ENCODE measurements at places on chromosomes 16 and 17.

DNA sequence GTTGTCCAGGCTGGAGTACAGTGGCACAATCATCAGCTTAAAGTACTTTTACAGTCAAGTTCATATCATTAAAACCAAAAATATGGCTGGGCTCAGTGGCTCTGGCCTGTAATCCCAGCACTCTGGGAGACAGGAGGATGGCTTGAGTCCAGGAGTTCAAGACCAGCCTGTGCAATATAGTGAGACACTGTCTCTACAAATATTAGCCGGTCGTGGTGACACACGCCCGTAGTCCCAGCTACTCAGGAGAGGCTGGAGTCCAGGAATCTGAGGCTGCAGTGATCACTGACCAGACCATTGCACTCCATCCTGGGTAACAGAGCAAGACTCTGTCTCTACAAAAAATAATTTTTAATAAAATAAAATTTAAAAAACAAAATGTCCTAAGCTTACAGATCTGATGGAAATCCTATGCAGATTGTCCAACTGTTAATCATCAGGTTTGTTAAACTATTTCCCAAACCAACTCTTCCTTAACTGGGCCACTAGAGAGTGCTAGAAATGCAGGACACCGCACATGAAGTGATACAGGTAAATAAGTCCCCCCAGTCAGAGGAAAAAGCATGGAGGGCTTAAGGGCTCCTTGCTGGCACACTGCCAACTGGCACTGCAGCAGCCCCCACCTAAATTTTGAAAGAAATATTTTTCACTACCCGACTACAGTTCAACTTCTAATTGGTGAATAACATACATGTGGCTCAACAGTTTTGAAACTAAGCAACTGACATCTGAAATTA is 2.8 kb downstream of the USP22 start:
- no peak for DNase-seq

DNA sequence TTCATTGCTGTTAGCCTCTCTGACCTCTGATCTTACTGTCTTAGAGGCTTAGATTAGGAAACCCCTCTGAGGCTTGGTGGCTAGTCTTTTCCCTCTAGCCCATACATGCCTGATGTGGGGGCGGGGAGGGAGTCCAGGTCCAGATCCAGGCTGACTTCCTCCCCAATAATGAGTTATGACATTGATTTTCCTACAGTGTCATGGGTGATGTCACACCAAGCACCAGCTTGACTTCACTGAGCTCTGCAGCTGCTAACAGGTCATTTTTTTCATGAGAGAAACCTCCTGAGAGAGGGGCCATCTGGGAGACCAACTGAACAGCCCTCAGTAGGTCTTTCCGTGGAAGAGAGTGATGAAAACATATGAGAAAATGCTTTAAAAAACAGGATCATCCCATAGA is 180.2 kb upstream of the N4BP1 start:
- DNase-seq: no peak

- DNase-seq: no peak
Observed at GRCh38 chr16:30621765-30622164, 11.6 kb upstream of the ZNF689 start.

- DNase-seq: no peak
Observed at GRCh38 chr17:1471911-1472821, 16.1 kb upstream of the CRK start.

DNA sequence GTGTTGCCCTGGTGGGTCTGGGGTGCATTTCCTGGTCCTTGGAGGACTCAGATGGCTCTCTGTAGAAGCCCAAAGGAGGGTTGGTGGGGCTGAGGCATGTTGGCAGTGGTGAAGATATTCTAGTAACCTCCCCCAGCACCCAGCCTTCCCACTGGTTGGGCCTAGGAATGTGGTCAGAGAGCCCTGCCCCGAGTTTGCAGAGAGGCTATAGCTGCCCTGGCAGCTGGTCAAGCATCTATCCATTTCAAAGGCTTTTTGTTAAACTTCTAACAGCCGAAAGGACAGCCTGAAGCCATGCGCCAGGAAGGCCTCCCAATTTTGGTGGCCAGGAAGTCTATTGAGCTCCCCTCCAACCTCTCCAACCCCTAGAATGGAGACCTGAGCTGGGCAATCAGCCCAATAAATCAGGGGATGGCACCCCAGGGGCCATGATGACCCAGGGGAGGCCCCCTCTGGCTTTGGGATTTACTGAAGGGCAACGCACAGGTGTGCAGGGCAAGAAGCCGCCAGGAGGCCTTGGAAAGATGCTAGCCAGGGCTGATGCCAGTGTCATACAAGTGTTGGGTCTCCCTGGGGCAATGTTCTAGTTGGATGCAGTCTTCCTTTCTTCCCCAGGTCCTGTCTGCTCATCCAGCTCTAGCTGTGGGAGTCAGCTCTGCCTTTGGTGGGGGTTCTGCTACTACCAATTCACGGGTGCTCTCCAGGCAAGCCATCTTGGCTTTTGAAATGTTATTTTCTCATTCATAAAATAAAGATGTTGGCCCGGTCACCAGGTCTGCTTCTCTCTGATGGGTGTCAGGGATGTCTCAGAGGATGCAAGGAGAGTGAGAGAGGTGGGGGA is 30.9 kb upstream of the AXIN2 start:
- DNase-seq: no peak

GRCh38 chr16:4241258-4241927 is 487 bp downstream of the SRL start:
- DNase-seq: no peak

DNA sequence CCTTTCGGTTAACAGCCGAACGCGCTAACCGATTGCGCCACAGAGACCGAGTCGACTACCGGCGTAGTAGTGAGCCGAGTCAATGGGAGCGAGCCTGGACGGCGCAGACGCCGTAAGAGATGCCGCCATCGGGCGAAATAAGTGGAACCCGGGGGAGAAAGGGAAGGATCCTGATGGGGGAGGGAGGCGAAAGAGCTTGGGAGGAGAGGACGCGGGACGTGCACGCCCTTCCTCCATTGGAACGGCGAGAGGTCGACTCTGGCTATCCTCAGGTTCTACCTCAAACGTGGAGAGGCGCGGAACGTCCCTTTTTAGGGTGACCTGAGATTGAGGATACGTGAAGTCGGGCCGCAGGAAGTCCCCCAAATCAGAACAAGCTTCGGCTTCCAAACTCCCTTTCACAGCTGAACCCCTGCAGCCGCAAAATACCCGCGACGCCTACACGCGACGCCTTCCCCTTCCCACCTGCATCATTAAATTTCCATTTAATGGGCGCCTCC is 683 bp upstream of the PSMB3 start:
- peak; percentile 55 for DNase-seq

GRCh38 chr17:60436676-60437075 is 14.4 kb downstream of the CHCT1 start:
- DNase-seq: no peak

DNA sequence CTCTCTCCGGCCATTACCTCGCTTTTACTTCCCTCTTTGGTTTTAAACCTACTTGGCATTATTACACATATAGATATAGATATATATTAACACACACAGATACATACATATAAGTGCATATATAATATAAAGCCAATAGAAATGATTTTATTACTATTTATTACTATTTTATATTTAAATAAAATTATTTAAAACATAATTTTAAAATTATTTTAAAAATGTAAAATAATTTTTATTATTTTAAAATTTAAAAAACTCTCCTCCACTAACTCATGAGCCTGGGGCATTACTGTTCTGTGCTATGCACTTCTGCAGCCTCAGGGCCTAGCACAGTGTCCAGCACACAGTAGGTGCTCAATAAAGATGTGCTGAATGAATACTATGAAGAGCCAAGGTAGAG is 200.9 kb downstream of the SLC39A11 start:
- DNase-seq: no peak

GRCh38 chr17:29771546-29771945 is 148.8 kb upstream of the CORO6 start:
- DNase-seq: no peak

DNA sequence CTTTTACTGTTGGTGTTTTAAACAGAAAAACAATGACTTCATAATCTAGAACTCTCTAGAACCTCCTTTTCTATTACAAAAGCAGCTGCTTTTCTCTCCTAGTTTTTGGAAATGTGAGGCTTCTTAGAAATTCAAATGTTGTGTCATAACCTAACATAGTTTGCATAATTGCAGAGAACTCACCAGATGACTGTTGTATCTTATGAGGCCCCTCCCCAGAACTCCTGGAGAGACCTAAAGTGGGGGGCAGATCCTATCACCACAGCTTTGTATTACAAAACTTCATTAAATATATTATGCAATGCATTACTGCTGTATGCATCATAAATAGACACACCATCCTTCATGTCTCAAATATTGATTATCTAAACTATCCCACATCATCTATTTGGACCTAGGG is 538.7 kb upstream of the HSBP1 start:
- no peak for DNase-seq

DNA sequence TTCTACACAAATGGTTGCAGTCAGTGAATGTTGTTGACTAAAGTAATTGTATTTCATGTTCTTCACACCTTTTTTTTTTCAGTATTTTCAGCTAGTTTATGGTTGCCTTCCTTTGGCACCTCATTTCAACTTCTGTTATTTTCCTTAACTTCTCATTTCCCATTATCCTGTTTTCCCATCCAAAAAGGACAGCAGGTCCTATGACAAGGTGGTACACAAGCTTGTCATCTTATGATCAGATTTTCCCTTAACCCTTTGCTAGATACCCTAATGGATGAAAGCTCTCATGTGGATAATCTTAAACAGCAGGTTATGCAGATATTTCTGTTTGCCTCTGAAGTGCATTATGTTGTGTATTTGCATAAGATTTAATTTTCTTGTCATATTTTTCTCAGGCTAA is 7.1 kb upstream of the ASIC2 start:
- no peak for DNase-seq
